ENCODE measurements at places on chromosomes 6 and 20.
A peak's percentile ranks its signal among the peaks of the same experiment; 100 is the strongest.

DNA sequence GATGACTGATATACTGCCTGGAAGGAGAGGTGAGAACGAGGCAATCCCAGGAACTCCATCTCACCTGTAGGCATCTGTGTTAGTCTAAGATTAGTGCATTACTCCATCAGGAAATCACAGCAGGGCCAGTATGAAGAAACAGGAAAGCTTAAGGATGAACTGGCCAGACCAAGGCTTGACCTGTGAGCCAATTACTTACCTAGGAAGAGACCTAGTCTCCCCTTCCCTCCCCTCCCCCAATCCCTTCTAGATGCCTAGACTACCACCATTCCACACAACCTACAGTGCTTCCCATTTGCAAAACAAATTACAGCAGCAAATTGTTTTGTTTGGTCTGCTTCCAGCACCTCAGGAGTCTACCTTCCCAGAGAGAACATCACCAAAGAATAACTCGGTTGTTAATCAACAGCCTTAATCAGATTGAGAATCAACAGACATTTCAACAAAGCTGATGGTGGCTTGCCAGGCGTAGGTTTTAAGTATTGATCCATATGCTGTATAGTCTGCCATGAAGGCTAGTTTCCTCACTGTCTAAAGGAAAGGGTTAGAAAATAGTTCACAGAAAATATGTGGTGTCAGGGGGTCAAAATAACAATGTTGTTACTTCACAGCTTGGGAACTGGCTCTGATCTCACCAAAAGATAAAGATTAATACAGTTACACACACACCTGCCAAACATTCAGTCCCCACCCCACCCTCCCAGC lies 10.1 kb downstream of the PKHD1 start:
- no peak for DNase-seq

DNA sequence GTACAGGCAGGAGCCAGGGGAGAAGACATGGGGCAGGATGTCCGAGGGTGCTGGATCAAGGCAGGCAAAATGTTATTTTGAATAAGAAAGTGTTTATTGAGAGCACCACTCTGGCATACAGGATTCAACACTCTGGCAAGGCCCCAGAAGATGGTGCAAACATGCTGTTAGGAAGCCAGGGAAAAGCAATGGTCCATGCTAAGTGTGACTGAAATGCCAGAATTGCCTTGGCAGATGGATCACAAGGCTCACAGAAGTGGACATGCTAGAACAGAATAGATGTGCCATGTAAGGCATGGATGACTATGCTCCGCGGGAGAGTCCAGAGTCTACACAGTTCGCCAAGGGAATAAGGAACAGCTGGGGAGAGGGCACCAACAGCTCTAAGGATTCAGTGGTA lies 54.6 kb downstream of the QRSL1 start:
- DNase-seq = no peak

DNA sequence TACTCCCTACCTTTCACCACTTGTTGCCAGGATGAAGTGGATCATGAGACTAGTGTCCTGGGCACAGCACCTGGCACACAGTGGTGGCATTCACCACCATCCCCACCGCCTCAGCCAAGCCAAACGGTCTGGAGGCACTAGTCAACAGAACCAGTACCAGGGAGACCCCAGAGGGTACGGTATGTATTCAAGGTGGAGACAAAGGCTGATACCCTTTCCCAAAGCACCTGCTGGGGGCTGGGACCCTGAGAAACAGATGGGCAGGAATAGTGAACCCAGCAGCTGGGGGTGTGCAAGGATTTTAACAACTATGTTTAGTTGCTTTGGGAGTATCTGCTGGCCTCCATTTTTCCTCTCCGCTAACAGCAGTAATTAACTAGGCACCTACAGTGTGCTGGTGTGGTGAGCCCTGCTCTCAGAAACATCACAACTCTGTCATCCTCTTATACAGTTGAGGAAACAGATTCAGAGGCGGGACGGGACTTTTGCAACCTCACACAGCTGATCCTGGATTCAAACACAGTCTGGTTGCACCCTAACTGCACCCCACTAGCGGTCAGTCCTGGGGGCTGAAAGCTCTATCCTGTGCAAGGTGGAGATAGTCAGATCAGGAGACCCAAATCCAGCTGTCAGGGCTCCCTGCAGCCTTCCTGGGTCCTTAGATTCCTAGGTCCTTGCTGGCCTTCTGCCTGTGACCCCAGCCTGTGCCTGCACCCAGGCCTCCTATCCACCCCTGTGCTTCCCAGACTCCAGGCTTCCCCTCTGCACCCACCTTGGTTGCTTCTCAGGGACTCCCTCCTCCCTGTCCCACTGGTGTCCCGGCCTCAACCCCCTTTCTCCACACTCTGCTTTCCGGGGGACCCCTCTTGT lies 1.2 kb downstream of the SNTA1 start:
- no peak for DNase-seq

DNA sequence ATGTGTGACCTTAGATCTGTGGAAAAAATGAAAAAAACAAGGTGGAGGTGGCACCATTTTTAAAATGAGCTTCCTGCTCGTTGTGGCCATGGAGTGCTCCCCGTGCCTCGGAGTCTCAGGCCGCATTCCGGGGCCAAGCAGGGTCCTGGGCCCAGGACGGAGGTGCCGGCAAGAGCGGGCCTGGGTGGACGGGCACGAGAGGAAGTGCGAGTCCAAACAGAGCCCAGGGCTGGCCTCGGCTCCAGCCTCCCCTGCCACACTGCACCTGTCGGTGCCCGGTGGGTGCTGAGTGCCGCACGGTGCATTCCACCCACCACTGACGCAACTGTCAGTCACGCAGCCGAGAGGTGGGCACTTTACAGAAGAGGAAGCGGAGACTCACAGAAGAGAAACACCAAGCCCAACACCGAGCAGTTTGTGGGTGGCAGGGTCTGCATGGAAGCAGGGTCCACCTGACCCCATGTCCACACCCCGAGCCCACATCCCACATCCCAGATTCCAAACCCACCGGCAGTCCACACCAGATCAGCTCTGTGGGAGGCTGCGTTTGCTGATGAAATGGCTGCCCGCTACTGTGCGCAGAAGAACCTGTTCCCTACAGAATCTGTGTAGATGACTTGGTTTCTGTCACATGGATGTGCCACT lies 97.7 kb downstream of the PSMB1 start:
- no peak for DNase-seq

GRCh38 chr6:12911427-12911826 lies 194.9 kb downstream of the PHACTR1 start:
- peak; percentile 9 for DNase-seq

GRCh38 chr20:39909447-39909846 lies 779.6 kb downstream of the MAFB start:
- DNase-seq = no peak

DNA sequence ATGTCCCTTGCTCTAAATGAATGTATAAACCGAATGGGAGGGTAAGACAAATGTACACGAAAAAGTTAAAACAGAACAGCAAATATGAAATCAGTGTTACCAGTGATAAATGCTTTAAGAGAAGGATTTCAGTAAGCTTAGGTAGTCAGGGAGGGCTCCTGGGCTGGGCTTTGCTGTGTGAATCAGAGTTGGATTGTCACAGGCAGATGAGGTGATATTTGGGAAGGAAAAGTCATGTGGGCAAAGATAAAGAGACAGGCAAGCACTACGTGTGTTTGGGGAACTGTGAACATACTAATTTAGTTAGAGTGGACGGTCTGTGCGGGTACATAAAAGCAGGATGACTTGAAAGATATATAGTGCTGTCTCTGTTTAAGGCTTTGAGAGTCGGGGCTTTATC lies 114.8 kb downstream of the CRYBG1 start:
- DNase-seq = no peak

- DNase-seq = peak; percentile 40
These were observed 13.5 kb downstream of the USP45 start for GRCh38 chr6:99501762-99502161.

All from IMR-90 (cell line).